ENCODE measurements at places on chromosomes 12 and 14.

DNA sequence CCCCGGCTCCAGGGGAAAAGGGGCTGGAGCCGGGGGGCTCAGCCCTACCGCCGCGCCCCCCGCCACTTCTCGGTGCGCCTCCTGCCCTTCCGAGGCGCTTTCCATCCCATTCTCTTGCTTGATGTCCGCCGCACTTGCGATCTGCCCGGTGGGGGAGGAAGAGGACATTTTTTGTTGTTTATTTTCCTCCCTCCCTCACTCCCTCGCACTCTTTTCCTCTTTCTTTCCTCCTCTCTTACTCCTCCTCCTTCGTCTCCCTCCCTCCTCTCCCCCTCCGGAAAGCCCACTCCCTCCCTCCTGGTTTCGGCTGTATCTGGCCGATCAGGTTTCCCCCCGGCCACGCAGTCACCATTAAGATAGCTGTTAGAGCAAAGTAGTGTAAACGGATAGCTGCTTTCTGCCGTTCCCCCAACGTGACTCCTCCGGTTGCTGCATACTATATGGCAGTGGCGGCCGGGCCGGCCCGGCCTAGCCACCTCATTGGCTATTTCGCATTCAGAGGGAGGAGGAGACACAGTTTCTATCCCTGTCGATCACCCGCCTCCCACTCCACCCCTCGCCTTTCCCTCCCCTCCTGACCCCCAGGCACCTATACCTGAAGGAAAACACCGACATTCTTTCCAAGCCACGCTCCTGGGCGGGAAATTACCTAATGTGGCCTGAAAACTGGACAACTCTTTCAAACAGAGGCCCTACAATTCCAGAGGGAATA, at the start of gene SIX4:
Gene SIX4 (minus strand): TSS at position 445 of the 712 bp plus-strand sequence. CDS start 277 bp downstream, at position 168.
- DNase-seq: no peak

DNA sequence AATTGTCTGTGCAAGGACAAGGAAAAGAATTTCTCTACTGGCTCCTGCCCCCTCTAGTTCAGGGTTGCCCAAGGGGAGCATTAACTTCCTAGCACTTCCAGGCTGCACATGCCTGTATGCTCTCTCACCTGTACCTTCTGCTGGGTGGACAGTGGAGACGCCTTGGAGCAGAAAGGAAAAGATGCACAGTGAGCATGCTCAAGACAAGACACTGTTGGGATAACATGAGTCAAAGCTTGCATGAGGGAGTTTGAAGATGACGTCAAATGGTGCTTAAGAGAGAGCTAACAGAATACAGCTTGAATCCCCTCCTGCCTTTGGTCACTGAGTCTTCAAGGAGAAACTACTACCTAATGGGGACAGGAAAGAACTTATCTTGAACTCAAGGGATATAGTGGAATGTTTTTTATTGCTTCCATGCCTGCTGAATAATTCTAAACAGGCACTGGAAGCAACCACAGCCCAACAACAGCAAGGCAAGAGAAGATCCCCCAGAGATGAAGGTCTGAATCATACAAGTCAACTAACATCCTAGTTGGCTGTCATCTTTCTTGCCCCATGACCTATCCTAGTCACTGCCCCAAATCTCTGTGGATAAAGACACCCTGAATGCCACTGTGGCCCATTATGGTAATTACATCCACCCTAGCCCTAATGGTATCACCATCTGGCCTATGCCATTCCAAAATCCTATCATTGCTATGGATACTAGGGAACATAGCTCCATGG, 23.5 kb downstream of the RPS6KA5 start:
- DNase-seq: no peak

- no peak for DNase-seq
Observed at GRCh38 chr12:68915055-68915454, 17.9 kb downstream of the CPM start.

- no peak for DNase-seq
Observed at GRCh38 chr12:41286426-41286825, 98.3 kb downstream of the PDZRN4 start.

Measured in substantia nigra (tissue), 51 donors.